Cerebellum (tissue), 4 donors: ENCODE measurements at places on chromosomes 7 and 10. TPM values are rescaled to one million over a fixed set of nuclear protein-coding genes. Genes with fewer than 3 reads are reported as not detected.

EPHB6 gene
- 11.7 TPM for total RNA-seq

CLCN1 gene
- not detected for total RNA-seq

DNA sequence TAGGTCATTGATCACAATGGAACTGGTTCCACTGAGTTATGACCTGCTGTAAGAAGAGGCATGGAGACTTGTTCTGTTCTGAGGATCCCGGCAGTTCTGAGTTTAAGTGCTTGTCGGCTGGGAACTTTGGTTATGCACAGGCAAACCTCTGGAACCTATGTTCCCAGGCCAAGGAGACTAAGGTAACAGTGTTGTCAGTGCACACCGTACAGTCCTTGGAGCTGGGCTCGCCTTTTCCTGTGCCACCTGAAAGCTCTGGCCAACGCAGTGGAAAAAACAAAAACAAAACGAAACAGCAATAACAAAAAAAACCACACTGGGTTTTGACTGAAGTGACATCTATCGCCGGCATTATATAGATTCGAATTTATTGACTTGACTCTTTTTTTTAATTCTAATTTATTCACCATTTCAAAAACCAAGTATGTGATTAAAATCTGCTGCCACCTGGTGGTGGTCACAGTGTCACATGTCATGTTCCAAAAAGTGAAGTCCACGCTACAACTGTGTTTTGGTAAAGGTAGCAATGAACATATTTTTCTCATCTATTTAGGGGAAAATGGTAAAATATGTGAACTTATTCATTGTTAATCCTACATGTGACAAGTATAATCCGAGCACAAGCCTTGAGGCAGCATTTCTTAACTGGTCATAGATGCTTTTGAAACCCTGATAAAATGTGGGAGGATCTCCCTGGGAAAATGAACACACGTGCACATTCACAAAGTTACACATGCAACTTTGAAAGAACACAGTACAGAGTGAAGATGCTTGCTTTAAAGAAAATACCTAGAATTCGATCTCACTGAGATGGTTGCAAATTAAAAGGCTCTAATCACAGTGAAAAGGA lies 113.8 kb upstream of the PPP2R2D start:
- DNase-seq, result peak; percentile 41

DNA sequence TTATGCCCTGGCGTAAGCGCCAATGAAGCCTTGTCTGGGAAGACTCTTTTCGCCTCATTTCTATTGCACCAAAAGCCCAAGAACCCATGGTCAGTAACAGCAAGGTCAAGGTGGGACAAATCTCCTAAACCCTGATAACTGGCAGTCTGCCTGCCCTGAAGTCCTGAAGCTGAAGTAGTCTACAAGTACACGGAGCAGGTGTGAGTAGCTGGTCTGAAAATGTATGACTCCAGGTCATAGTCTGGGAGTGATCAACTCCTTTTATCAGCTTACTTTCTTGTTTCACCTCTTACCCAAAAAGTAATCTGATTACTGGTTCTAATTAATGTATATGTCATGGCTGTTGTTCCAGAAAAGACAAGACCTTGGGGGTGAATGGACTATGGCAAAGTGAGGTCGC lies 107.3 kb upstream of the EFCAB10 start:
- DNase-seq, result no peak

DNA sequence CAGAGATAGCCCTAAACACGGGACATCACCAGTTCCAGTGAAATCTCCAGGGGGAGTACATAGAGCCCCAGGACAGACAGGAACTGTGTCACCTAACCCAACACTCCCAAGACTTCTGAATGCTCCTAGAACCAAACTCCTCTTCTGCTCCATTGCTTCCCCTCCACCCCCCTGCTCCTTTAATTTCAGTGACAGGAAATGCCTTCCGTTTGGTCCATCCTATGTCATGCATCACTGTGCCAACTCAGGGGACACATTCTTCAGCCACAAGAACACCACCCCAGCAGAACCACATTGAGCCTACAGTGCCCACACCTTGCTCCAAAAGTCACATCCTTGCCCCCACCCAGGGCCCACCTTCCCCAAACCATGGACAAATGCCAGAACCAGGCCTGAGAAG lies 100.5 kb downstream of the KCNMA1 start:
- DNase-seq, result no peak

CYP26C1 gene
- total RNA-seq, result 9.5 TPM

DNA sequence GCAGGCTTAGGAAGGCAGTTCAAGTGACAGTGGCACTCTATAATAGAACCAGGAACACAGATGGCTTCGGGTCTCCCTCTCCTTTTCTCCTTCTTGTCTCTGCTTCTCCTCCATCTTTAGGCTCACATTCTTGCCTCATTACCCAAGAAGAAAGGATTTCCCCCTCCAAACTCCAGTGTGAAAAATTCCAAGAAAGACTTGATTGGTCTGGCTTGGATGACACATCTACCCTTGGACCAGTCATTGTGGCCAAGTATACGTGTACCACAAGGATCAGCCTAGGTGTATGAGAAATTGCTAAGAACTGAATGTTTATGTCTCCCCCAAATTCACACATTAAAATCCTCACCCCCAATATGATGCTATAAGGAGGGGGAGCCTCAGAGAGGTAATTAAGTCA lies 53.9 kb downstream of the PRTFDC1 start:
- no peak for DNase-seq

NPC1L1 gene
- total RNA-seq, result not detected

DNA sequence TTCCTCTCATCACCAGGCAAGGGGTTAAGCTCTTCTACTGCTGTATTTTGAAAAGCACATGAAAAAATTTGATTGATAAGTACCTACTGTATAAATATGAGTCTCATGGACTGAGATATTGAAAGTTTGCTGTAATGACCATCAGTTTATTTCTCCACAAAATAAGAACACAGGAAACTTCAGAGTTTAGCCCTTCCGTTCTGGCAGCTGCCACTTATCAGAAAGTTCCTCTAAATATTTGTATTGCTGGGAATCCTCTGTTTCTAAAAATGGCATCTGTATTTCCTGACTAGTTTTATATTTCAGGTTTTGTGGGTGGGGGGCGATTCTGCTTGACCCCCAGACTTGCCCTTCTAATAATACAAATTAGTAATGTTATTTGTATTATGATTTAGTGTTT lies 92.0 kb downstream of the LYZL2 start:
- no peak for DNase-seq

GRCh38 chr10:58755340-58755610 lies 242.6 kb downstream of the BICC1 start:
- no peak for DNase-seq
